ENCODE measurements at places on chromosomes 5 and 9.

DNA sequence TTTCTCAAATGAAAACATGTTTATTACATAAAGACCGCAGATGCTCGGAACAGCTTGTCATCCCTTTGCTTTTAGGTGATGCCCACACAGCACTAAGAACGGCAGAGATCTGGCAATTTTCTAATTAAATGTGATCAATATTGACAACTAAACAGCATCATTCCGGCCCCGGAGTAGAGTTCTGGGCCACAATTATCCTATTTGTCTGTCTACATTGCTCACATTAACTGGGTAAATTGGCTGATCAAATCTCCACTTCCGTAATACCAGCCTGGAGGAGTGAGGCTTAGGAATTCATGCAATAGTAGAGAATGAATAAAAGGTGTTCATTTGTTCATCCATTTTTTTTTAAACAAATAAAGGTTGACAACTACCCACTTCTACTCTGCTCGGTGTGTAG, 245.1 kb upstream of the C9orf72 start:
- DNase-seq: no peak

- DNase-seq: no peak
Observed at GRCh38 chr9:133738640-133739225, 581 bp upstream of the SARDH start.

- DNase-seq: no peak
Observed at GRCh38 chr5:43075319-43076293, 35.5 kb upstream of the ANXA2R start.

DNA sequence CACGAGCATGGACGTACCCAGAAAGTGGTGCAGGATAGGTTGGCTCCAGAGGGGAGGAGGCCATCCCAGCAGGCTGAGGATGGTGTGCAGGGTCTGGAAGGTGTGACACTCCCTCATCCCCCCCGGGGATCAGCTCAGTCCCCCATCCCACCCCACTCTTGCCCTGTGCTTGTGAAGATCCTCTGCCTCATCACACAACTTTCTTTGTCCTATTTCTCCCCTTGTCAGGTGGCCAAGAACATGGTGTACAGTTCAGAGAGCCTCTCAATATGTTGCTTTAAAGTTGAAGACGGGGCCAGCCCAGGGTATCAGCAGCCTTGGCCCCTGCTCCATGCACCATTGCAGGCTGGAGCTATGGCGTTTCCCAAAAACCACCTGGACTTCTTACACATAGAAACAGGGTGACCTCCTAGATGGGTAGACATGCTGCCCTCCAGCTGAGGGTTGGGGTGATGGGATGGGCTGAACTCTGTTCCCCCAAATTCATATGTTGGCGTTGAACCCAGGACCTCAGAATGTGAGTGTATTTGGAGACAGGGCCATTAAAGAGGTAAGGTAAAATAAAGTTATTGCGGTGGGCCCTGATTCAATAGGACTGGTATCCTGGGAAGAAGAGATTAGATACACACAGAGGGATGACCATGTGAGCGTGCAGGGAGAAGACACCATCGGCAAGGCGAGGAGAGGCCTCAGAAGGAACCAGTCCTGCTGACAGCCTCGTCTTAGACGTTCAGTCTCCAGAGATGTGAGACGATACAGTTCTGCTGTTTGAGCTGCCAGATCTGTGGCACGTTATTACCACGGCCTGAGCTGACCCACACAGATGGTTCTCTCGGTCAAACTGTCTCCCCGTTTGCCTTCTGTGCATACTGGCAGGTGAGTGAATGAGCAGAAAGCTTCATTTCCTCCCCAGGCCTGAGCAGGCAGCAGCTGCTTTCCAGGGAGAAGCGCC, 272.5 kb downstream of the GADD45G start:
- no peak for DNase-seq

DNA sequence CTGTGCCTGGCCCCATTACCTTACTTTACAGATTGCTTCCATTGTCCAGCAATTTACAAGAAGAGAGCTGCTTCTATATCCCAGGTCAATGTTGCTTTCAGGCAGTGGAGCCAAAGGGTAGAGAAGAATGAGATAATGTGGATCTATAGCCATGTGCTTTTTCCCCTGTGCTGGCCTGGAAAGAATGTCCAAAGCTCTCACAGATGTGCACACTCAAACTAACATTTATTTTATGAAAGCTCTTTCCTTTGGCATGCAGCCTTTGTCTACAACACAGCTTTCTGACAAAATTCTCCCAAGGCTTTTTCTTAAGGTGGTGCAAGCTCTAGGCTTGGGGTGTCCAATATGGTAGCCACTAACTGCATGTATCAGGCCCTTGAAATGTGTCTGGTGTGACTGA, 217.3 kb downstream of the LRRC70 start:
- DNase-seq: no peak

DNA sequence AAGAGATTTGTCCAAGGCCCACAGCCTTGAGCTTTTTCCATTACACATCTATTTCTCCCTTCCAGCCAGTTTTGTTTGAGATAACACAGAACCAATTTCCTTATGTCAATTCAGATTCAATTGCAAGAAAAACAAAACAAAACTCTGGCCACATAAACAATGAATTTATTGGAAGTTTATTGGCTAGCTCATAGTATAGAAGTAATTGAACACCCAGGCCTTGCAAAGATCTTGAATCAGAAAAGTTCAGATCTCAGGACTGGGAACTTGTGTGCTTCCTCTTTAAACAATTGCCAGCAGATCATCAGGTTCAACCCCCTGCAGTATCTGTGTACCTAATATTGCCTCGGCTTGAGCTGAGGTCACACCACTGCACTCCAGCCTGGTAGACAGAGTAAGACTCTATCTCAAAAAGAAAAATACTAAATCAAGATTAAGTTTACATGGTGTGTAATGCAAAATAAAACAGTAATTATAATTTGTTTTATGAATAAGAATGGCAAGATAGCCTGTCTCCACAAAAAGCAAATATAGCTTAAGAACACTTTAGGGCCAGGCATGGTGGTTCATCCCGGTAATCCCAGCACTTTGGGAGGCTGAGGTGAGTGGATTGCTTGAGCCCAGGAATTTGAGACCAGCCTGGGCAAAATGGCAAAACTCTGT, 4.1 kb upstream of the ZCCHC10 start:
- no peak for DNase-seq

DNA sequence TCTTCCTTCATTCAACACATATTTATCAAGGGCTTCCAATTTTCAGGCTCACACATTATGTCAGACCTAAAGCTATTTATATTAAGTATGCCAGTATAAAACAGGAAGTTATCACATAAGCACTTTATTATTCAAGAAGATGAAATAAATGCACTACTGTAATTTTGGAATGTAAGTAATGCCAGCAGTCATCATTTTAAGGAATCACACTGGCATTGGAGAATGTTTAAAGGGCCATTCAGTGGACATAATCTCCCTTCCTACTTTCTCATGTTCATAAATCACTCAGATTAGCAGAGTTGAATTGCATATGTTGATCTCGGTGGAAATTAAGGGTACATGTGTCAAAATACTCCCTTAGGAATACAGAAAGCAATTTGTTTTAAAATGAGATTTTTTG, 164.4 kb downstream of the GIN1 start:
- no peak for DNase-seq

GRCh38 chr5:3025392-3025791, 273.9 kb upstream of the IRX2 start:
- no peak for DNase-seq

- DNase-seq: no peak
Observed at GRCh38 chr9:21381448-21382339, 3.5 kb downstream of the IFNA2 start.

GRCh38 chr9:130608554-130609134, 29.3 kb downstream of the FUBP3 start:
- DNase-seq: no peak

GRCh38 chr9:136305804-136306203, 1.9 kb upstream of the CCDC187 start:
- DNase-seq: no peak

- no peak for DNase-seq
Observed at GRCh38 chr5:54148067-54148845, 162.1 kb downstream of the ARL15 start.

DNA sequence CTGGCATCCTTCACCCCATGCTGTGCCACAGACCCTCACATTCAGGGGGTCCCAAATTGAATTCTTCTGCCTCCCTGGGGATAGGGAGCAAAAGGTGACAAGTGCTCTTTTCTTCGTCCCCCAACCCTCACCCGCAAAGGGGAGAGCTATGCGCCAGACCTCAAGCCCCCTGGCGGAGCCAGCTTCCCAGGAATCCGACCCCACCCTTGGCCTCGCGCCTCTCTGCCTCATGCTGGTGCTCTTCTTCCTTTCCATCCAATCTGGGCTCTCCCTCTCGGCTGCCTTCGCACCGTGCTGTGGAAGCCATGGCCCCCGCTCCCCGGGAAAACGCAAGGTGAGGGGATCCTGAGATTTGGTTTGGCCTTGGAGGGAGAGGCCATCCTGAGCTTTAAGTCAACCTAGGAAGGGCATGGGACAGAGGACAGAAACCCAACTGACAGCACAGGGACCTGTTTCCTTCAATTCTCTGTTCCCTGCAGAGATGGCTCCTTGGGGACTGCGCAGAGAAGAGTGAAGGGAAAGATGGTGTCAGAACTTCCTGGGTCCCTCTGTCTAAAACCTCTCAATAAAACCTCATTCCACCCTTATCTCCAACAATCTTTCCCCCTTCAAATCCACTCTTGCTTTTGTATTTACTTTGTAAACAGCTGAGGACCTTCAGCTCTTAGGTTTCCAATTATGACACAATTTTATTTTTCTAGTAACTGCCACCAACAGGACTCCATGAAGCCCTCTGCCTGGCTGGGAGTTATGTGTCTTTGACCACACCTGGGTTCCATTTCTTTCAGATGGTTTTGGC, 36.3 kb upstream of the CRB2 start:
- DNase-seq: no peak

- DNase-seq: no peak
Observed at GRCh38 chr9:123011878-123012528, 21.5 kb upstream of the GPR21 start.

- no peak for DNase-seq
Observed at GRCh38 chr9:14535161-14535955, 157.9 kb downstream of the ZDHHC21 start.

DNA sequence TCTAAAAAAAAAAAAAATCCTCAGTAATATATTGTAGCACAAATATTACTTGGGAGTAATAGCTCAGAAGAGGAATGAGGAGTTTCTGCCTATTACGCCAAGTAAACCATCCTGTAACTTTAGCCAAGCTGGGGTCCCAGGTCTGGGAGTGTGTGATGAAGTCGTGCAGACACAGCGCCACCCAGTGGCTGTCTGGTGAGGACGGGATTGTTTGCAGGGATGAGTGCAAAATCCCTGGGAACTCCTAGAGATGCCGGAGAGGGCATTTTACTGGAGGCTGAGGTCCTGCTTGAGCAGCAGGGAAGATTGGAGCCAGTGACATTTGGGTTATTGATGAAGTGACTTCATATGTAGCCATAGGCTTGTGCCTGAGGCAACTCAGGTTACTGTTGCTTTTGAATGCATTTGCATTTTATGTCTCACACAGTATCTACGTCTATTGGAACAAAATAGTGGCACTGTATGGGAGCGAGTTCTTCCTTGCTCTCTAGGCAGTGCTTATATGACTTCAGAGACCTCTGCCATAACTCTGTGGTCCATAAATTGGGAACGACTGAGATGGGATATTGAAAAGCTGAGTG, 72.8 kb downstream of the PSAT1 start:
- peak; percentile 67 for DNase-seq

- no peak for DNase-seq
Observed at GRCh38 chr9:97534961-97535594, 33.6 kb downstream of the TMOD1 start.

DNA sequence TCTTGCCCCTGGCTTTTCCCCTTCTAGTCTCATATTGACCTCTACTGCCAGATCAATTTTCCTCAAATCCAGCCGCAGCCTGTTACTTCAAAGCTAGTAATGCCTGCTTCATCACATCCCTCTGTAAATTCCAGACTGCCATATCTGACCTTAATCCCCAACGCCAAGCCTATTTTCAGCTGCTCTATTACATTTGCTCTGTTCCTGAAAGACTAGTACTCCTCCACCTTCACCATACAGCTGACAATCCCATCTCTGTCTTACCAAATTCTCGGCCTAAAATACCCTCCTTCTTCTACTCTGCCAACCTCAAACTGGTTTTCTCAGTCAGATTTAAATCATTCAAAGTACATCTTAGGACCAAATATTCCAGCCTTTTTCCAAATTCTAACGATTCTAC, 420.2 kb downstream of the RAB3C start:
- DNase-seq: no peak

GRCh38 chr9:71515626-71516025, 252.7 kb downstream of the CEMIP2 start:
- DNase-seq: no peak

GRCh38 chr5:19179571-19179970, 808.4 kb downstream of the CDH18 start:
- no peak for DNase-seq

GRCh38 chr5:52674815-52675545, 112.7 kb upstream of the ITGA1 start:
- DNase-seq: no peak

DNA sequence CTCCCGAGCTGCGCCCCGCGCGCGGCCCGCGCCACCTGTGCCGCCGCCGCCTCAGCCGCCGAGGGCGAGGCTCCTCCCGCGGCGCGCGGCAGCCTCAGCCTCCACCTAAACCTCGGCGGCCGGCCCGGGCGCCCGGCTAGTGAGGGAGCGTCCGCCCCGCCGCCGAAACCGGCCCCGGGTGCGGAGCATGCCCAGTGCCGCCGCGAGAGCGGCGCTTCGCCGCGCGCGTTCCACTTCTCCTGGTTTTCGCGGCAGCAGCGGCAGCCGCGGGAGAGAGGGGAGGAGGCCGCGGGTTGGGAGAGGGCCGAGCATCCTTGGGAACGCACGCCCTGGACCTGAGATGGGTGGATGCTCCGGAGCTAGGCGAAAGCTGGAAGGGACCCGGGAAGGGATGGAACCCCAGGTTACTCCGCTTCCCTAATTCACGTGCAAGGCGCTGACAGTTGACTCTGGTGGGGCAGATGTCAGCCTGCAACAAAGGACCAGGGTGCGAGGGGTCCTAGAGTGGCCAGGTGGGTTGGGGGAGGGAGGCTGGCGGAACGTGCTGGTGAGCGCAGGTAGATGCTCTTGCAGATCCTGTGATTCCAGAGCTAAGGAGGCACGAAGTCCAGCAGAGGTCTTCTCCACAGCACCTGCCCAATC, at the start of gene CTNND2:
Gene CTNND2 (minus strand): TSS at position 182 of the 642 bp plus-strand sequence. CDS start 593 bp downstream, outside the sequence.
- peak; percentile 64 for DNase-seq

DNA sequence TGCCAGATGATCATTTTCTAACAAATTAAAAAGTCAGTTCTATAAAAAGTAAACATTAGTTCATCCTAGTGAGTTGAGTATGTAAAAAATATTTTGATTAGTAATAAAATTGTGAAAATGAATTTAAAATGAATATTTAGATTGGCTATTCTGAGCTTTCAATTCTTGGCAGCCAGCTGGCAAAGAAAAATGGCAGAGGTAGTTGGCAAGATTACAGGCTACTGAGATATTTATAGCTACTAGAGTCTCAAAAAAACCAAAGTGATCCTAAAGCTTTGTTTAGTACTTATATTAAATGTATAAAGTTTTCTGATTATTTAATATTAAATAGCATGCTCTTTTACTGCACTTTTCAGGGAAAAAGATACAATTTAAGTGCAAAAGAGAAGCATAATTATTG, 25.0 kb downstream of the SGTB start:
- DNase-seq: no peak

GRCh38 chr9:763692-764091, 77.8 kb upstream of the DMRT1 start:
- no peak for DNase-seq

Measured in hippocampal formation (tissue), 2 donors.